ENCODE measurements at places on chromosomes 7 and 10.

- no peak for DNase-seq
Observed at GRCh38 chr7:98629001-98629431, 11.9 kb downstream of the NPTX2 start.

DNA sequence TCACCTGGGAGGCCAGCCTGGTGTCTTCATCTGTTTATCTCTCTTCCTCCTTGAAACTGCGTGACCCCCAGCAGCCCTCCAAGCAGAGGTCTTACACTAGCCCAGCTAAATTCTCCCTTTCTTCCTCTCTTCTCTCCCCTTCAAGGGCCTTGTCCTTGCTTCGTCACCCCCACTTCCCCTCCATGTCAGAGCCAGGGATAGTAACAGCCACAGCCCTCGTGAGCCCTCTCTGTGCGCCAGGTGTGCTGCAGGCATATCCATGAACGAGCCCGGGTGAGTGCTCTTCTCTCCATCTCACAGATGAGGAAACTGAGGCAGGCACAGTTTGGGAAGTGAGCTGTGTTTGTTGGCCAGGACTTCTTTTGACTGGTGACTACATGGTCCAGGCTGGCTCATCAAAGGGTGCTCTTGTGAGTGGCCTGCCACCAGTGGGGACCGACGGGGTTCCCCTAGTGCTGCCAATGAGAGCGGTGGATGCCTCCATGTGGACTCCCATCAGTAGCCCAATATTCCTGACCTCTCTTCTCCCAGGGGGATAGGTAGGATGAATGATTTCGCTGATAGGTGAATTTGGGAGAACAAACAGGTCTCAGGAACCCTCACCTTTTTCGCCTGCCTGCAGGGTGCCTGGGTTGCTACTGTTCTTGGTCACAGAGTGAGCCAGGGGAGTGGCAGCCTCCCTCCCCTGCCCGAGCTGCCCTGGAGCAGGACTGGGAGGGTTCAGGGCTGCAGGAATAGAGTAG is 38.1 kb downstream of the ADRA2A start:
- DNase-seq: no peak

- no peak for DNase-seq
Observed at GRCh38 chr7:128240696-128241386, at the start of gene LEP. TSS of gene LEP (plus strand) at chr7:128241278. CDS start at chr7:128252019, 10,741 bp downstream.

GRCh38 chr7:99699946-99700345 is 20.1 kb upstream of the CYP3A5 start:
- DNase-seq: no peak

DNA sequence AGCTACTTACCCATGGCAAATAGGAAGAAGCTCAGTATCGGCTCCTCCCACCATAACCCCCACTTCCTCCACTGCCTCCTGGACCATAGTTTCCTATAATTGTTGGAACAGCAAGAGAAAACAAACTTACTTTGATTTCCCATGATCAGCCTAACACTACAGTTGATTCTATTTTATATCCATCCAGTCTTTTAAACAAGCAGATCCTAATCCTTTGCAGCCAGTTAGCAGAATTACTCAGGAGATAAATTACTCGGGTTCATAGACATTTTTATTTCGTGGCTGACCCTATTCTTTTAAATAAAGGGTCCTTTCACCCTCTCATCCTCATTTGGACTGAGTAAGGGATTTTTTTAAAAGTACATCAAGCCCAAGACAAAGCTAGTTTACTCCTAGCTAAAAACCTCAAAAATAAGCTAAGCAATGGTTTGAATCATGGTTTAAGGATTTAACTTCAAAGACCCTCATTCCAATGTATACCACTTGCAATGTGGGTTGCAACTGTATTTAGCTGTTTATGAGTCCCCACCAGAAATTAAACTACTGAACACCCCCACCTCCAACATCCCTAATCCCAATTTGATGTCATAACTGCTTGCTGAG is 8.0 kb downstream of the HNRNPA2B1 start:
- no peak for DNase-seq

- no peak for DNase-seq
Observed at GRCh38 chr7:137694405-137694804, 152.4 kb downstream of the DGKI start.

DNA sequence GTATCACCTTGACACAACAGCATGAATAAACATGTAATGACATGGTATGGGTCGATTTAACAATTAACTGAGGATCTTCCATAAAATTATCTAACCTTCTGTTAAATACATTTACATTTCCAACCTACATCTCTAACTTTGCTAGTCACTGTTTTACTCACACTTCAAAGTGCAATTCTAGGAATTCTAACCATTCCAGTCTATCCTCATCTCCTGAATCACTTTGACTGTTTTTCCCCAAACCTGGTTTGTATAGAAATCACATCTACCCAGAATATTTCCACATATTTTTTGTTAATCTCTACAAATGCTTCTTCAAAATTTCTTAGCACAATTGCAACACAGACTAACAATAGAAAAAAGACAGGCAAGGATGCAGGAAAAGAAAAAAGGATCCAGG is 6.2 kb downstream of the ABI1 start:
- no peak for DNase-seq

DNA sequence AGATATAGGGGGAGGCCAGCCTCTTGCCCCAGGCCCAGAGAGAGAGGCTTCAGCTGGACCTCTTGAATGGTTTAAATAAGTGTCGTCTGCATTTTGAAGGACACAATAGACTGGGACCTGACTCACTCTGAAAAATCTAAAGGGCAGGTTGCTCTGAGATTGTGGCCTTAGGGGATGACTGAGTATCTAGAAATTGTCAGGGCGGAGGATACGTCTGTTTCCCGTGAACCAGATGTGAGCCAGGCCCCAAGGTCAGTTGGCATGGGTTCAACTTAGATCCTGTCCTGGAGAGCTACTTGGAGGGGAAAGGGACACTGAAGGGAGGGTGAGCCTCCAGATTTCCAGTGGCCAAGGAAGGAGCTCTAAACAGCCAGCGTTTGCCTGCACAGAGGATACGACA is 110.2 kb downstream of the CHN2 start:
- no peak for DNase-seq

DNA sequence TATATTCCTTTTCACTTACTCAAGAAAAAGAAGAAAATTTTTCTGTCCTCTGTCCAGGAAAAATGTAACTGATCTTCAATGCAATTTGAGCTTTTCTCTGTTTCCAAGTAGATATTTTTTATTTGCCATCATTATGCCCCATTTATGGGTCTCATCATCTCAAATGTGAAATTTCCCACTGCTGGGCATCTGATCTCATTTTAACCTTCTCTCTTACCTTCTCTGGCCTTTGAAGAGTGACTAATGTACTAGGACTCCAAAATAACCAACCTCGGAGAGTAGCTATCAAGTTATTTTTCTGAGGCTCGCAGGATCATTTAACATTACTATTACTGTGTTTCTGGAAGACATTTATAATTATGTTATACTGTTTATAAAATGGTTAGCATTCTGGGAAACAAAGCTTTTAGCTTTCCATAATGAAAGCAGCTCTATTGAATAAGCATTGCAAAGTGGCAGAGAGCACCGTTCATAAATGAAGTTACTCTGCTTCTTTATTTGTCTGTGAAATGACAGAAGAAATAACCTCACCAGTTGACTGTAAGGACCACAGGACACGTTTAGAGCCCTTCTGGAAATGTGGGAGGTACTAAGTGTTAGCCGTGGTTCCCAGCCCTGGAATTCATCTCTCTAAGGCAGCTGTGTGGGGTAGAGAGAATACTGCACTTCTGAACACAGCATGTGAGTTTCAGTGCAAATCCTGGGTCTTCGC is 33.3 kb upstream of the NMT2 start:
- no peak for DNase-seq

GRCh38 chr10:554182-554848 is 135.2 kb downstream of the DIP2C start:
- no peak for DNase-seq

GRCh38 chr7:1623810-1624209 is 46.3 kb upstream of the ELFN1 start:
- no peak for DNase-seq

DNA sequence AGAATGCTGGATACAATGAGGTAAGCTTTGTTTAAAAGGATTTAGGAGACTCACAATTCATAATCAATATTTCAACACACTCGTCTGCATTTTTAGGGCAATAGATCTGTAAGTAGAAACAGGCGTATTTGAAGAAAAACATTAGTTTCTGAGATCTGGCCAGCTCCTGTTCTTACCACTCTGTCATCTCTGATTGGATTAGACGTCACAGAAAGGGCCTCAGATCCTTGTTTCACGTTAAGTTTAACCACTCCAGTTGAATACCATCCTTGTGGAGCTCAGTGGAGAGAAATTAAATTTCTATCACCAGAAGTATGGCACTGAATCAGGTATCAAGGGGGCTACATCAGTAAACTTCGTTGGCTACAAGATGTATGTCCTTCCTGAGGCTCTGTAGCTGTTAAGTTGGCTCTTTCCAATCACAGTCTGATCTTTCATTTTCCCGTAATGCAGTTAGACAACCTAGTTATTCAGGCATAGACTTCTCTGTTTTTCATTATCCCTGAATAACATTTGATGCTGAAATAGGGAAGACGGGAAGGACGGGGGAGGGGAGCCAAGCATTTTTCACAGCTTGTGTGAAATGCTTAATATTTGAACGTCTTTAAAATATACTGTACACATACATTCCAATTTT is 659.2 kb upstream of the GALNT17 start:
- DNase-seq: no peak

- no peak for DNase-seq
Observed at GRCh38 chr7:81158189-81158588, 239.3 kb upstream of the SEMA3C start.

DNA sequence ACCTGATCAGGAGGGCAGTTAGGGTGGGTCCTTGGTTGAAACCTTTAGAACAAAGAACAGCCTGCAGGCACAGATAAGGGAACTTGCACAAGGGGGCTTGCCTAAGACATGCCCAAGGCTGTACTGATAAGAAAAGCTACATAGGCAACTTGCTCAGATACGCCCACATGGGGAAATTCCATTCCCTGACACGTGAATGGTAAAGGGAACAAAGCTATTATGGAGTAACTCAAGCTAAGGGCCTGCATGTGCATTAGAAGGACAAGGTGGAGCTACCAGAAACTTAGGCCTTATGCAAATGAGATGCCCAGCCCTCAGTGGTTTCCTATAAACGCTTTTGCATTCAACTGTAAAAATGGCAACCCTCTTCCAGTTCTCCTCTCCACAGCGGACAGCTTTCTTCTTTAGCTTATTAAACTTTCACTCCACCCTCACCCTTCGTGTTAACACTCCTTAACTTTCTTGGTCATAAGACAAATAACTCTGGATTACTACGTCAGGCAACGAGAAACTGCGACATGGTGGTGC is 1192.1 kb upstream of the CELF2 start:
- DNase-seq: no peak

DNA sequence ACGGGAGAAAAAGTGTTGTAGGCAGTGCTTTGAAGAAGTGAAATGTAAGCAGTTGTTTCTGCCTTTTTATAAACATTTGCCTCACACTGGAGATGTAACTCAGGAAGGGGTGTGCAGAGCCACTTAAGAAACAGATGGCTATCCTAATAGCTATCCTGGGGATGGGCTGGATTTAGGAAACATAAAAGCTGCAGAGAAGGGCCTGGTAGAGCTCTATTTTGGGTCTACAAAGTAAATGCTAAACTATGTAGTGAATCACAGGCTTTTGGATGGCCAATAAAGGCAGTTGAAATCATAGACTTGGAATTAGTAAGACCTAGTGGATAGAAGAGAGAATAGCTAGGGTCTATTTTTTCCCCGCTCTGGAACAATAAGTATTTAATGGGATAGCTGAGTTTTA is 79.9 kb upstream of the AGR3 start:
- no peak for DNase-seq

DNA sequence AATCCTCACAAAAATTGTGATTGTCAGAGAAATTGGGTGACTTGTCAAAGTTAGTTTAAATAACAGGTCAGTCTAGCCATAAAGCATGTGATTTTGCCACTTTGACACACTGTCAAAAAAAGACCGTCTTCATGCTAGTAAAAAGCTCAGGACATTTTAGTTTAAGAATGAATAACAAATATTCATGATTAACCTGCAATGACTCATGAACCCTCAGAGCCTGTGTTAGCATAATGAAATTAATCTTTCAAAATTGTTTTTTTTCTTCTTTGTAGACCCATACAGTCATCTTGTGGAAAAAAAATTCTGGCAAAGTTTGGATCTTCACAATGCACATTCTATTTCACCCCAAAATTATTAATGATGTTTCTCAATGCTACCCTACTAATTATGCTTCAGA is 255.2 kb upstream of the POT1 start:
- DNase-seq: no peak

- DNase-seq: no peak
Observed at GRCh38 chr10:71512312-71512711, 115.6 kb downstream of the CDH23 start.

DNA sequence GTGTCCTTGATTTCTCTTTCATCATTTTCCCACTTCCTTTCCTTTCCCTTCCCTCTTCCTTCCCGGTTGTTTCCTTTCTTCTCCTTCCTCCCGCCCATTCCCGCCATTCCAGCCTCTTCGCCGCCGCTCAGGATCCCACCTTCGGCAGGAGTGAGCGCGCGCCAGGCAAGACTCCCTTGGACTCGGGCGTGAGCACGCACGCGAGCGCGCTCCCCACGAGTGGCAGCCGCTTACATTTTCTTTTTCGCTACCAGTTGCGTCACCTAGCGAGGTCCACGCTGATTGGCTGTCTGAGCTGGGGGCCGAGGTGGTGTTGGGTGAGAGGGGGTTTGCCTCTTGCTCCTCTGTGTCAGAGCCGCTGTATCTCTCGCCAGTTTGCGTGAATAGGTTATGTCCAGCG is 11.8 kb downstream of the ZAN start:
- DNase-seq: no peak

DNA sequence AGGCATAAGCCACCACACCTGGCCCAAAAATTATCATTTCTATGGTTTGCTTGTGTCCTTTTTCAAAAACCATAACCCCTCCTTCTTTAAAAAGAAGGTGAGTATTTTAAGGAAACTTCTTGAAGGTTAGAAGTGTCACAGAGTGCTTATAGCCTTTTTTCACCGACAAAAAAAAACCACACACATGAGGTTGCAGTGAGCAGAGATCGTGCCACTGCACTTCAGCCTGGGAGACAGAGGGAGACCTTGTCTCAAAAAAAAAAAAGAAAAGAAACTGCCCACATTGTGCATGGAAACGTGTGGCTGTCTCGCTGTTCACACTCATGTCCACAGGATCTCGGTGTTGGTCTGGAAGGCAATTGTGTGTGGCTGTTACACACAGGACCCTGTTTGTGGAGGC is 157.4 kb upstream of the PFKP start:
- no peak for DNase-seq

DNA sequence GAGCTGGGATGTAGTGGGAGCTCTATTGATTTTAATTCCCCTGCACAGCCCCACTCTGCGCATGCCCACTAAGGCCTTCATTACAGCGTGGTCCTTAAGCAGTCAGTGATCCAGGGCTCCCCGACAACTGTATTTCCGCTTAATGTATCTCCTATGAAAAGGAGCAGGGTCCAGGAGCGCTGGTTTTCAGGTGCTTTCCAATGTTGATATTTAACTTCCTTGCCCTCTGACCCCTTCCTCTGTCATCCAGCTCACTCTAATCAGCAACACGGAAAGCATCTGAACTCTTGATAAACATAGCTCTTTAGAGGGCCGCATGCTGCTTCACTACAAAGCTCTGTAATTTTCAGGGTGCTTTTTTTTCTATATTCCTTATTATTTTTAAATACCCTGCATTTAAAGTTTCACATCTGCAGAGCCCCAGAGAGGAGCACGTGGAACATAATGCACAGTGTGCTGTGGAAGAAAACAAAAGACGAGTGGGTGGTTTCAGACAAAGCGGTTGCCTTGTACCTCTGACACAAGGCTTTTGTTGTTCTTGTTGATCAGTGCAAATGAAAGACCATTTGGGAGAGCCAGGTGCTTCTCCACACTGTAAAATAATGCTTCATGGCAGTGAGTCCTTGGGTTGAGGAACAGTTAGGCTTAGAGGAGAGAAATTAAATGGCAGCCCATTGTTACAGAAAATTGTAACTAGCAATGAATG is 465.9 kb upstream of the CELF2 start:
- no peak for DNase-seq

Data from NCI-H1105 (cell line).